ENCODE measurements at places on chromosomes 13 and 19.
A peak's percentile ranks its signal among the peaks of the same experiment; 100 is the strongest.

- DNase-seq: no peak
Measured at GRCh38 chr19:47598407-47599349, 10.3 kb upstream of the BICRA start.

GRCh38 chr19:43804432-43804831 lies 2.2 kb upstream of the LYPD5 start:
- no peak for DNase-seq

GRCh38 chr19:38265213-38265861 lies 964 bp downstream of the SPINT2 start:
- no peak for DNase-seq

GRCh38 chr13:105778196-105778595 lies 757.3 kb downstream of the EFNB2 start:
- DNase-seq: no peak

DNA sequence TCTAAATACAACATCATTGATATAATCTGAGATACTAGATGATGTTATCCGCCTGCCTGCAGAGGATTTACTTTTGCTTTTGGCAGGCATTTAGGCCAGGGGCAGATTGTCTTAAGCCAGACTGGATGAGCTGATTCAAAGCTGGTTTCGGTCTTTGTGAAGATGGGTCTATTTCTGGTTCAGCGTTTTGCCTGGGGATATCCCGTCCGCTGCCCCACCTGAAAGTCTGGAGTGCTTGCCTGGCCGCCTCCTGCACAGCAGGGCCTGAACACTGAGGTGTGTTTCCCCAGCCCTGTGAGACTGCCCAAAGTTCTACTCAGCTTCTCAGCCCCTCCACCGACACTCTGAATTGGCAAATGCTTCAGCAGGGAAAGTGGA lies 149.7 kb downstream of the KATNAL1 start:
- DNase-seq: no peak

- no peak for DNase-seq
Measured at GRCh38 chr13:41939398-41939797, 21.5 kb downstream of the VWA8 start.

DNA sequence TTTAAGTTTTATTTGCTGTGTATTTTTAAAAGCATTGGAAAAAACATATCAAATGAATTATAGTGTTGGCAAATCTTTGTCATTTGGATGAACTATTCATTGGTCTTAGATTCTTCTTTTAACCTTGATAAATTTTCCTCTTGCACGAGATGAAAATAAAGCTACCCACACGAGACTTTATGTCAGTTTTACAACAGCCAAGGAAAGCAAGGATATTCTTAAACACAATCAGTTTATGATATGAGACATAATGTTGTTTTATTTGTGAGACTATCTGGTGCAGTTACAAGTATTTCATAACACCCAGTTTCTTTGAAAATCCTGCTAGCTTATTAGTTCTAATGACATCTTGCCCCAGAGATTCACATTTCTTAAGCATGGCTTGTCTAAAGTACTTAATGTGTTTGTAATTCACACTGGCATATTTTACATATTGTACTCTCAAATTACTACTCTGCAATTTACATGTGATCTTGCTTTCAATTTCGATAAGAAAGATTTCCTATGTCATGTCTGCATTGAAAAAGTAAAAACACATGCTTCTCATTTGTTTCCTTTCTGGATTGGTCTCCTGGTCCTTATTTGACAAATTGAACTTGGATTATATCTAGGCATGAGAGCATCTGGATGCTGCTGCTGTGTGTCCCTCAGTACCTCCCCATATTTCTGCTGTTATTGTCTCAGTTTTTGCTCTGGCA lies 955.5 kb upstream of the PCDH9 start:
- DNase-seq: no peak

DNA sequence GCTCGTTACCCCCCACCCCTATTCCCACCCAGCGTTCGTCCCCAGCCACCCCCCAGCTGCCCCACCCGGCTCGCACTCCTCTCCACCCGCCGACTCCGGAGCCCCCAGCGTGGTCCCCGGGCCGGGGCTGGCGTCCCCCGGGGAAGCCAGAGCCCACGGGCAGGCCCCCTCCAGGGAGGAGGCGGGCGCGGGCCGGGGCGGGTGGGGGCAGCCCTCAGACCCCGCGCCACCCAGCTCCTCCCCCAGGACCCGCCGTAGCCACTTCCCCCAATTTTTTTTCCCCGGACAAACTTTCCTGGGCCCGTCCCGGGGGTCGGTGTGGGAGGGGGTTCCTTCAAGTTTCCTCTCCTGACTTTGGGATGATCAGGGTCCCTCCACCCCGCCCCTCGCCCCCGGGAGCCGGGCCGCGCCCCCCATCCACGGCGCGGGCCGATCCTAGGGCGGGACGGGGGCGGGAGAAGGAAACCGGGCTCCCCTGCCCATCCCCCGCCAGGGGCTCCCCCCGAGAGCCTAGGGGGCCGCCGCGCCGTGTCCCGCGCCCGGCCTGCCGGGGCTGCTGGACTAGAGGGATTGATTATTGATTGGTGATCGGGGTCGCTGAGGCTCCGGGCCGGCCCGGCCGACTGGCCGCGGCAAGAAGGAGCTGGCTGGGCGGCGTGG lies 927 bp upstream of the TSHZ3 start:
- DNase-seq: no peak

- no peak for DNase-seq
Measured at GRCh38 chr13:113124211-113124970, 1.8 kb downstream of the F10 start.

DNA sequence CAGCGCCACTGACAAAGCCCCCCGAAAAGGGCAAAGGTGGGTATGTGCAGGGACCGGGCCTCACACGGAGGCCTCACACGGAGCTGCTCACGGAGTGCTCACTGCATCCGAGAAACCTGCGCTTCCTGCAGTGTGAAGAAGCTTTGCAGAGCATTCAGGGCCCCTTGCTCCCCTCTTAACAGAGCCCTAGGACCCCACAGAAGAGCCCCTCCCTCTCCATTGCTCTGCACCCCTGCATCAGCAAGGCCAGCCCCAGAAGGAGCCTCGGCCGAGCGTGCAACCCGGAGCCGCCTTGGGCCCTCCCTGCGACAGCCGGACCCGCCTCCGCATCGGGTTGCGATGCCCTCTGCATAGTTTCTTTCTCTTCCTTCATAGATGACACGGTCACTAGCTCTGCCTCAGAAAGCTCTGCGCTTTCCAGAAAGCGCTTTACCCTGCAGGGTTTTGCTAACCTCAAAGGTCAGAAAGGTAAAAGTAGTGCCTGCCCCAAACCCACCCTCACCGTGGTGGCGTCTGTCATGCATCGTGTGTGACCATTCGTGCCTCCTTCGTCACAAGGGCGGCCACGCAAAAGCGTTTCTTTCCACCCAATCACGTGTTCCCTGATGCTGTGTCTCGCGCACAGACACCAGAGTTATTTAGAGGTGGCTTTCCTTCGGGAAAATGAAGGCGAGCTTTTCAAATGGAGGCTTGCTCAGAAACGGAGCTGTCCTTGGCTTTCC lies 15.7 kb upstream of the F7 start:
- DNase-seq: no peak

DNA sequence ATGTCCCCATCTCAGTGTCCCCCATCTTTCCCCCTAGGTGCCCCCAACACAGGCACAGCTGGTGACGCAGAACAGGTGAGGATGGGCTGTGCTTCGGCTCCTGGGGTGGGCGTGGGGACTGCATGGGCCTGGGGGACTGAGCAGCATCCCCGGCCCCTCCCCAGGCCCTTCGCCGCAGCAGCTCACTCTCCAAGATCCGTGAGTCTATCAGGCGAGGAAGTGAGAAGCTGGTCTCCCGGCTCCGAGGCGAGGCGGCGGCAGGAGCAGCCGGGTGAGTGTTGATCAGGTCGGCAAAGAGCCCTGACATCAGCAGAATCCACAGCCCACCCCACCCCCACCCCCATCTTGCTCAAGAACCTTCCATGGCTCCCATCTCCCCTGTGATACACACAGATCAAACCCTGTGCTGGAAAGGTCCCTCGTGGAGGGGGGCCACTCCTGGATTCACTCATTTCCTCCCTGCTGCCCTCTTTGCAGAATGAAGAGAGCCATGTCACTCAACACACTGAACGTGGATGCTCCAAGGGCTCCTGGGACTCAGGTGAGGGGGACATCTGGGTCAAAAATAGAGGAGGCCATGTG lies 10.0 kb downstream of the KLC3 start:
- DNase-seq: no peak

DNA sequence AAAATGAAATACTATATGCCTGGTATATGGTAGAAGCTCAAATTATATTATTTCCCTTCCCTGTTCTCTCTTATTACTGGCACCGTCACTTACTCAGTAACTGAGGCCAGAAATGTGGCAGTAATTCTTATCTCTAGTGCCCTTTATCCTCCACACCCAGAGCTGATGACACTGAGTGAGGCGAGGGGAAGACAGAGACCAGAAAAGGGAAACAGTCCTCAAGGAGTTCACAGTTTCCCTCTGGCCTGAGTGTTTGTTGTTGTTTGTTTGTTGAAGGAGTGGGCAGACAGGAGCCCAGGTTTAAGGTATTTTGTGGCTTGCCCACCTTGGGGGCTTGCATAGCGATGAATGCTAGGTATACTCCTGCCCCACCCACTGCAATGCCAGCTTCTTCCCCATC lies 101.5 kb upstream of the FNDC3A start:
- no peak for DNase-seq

DNA sequence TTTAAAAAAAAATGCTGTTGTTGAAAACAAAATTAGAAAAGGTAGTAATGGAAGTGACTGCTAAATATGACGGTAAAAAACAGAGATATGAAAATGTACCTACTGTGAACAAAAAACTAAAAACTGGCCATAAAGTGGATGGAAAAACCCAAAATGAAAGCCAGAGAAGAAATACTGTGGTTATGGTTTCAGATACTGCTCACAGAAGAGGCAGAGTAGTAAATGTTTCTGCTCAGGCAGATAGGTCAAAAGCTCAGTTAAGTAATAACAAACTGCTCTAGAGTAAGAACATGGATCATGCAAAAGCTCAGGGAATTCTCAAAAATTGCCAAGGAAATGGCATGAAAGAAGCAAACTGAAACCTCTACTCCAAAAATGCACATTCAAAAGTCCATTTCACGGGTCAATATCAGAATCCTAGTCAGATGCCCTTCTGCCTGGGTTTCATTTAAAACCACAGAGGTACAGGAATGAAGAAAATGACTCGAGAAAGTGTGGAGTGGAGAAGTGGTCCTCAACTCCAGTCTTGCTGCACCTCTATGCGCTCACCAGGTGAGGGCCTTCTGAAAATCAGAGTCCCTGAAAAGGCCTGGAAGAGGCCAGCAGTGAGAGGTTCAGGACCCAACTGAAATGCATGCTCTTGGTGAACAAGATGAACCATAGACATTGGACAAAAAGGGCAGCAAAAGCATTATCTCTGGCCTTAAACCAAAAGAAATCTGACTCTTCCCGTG lies 315.0 kb upstream of the SPRY2 start:
- no peak for DNase-seq

DNA sequence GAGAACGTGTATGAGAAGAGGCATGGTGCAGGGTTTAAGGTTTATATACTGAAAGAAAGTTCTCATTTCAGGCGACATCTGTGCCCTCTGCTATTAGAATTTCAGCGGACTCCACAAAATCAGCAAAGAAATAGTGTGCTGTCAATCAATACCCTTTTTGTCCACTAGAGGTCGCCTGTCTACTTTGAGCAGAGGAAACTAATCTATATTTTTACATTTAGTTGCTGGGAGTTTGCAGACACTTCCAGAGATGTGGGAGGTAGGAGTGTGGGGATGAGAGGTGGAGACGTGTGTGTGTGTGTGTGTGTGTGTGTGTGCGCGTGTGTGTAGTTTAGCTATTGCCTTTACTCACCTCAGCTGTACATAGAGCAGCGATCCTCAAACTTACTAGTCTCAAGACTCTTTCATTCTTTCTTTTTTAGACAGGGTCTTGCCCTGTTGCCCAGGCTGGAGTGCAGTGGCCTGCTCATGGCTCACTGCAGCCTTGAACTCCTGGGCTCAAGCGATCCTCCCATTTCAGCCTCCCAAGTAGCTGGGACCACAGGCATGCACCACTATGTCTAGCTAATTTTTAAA lies 9.7 kb downstream of the INAFM1 start:
- DNase-seq: no peak

- DNase-seq: no peak
Measured at GRCh38 chr13:100341327-100341726, 247.3 kb downstream of the GGACT start.

DNA sequence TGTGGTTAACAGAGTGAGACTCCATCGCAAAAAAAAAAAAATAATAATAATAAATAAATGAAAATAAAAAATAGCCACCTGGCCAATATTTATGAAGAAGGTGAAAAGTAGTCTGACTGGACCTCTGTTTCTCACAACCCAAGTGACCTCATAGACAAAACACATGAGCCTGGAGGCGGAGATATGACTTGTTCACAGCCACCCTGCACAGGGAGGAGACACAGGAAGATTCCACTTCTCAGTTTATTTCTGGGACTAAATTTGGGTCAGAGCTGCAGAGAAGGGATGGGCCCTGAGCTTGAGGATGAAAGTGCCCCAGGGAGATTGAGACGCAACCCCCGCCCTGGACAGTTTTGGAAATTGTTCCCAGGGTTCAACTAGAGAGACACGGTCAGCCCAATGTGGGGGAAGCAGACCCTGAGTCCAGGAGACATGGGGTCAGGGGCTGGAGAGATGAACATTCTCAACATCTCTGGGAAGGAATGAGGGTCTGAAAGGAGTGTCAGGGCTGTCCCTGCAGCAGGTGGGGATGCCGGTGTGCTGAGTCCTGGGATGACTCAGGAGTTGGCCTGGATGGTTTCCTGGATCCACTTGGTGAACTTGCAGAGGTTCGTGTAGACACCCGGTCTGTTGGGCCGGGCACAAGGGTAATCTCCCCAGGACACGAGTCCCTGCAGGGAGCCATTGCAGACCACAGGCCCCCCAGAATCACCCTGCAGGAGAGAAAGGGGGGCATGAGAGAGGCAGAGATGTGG lies 9.6 kb downstream of the KLK5 start:
- no peak for DNase-seq

- DNase-seq: no peak
Measured at GRCh38 chr13:66532845-66533244, 697.3 kb downstream of the PCDH9 start.

- DNase-seq: no peak
Measured at GRCh38 chr19:15293781-15294491, 38.4 kb downstream of the BRD4 start.

GRCh38 chr13:51549593-51549992 lies 34.7 kb upstream of the WDFY2 start:
- no peak for DNase-seq

- no peak for DNase-seq
Measured at GRCh38 chr19:38917921-38918491, 6.0 kb upstream of the CCER2 start.

DNA sequence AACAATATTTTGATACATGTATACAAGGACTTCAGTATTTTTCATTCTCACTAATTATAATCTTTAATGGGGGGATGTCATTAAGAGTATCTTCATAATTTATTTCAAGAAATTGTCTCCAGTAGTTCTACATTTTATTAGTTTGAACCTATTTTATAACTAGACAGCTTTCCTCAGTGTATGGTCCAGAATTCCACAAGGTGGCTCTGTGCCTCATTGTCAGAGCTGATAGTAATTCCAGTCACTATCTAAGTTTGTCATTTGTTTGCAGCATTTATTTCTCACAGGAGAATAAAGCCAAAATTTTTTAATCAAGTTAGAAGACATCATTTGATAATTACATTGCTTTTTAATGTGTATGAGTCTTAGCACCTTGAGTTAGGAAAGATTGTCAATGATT lies 1633.0 kb upstream of the PCDH20 start:
- DNase-seq: no peak

- peak; percentile 18 for DNase-seq
Measured at GRCh38 chr19:49157445-49158224, at the start of gene TRPM4. Gene TRPM4 (plus strand): TSS chr19:49157792. CDS start chr19:49157867, 75 bp downstream.

Data from NCI-H1417 treated with DMSO at 0.1 percent for 48 hours (cell line).